ENCODE measurements at places on chromosomes 1 and 21. TPM values are rescaled to one million over a fixed set of nuclear protein-coding genes. Genes with fewer than 3 reads are reported as not detected.

GRCh38 chr1:163068716-163069115 lies 445 bp upstream of the RGS4 start:
- no peak for DNase-seq

DNA sequence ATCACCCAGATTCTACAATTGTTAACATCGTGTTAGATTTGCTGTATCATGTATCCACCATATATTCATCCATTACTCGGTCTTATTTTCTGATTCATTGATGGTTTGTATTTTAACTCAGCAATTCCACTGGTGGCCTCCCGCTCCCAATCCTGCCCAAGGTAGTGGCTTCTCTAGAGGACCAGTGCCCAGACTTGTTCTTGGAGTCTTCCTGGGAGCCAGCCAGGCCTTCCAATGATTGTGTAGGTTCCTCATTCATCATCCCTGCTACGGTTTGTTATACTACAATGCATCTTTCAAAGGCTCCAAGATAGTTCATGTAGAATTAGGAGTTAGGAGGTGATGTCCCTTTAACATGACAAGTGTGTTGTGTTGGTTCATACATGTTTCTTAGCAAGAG lies 451.1 kb downstream of the SETD4 start:
- no peak for DNase-seq

The KIAA1614 gene
- 0.80 TPM for total RNA-seq

The SAMD13 gene
- total RNA-seq, result 0.40 TPM

DNA sequence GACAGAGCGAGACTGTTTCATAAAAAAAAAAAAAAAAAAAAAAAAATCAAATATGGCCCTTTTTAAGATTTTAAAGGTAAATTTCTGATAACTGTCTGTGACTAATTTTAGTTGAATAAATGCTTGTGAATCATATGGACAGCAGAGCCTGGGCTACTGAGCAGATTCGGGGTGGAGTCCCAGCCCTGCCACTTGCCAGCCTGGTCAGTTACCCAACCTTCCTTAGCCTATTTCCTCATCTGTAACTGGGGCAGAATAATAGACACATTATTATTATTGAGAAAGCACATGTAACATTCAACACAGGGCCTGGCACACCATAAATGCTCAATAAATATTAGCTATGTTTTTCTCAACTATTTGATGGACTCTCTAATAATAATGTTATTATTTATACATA lies 11.2 kb upstream of the H3-3A start:
- no peak for DNase-seq

The AQP10 gene
- total RNA-seq, result not detected

DNA sequence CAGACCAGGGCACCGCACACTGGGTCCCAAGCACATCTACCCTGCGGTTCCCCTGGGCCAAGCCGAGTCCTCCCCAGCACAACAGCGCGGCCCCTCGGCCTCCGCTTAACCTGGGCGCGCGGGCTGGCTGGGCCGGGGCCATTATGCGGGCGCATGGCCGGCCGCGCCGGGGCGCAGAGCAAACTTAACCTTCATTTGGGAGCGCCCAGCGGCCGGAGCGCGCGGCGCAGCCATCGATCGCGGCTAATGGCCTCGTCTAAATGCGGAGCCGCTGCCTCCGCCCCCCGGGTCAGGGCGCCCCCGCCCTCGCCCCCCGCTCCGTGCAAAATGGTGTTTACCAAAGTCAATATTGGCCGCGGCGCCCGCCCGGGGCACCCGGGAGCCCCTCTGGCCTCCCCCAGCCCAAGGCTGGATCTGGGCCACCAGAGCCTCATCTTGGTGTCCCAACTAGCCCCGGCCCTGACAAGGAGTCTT lies 272.1 kb downstream of the TRABD2B start:
- no peak for DNase-seq

The OR2G6 gene
- not detected for total RNA-seq

- DNase-seq, result no peak
Observed at GRCh38 chr1:6627841-6628545, 3.3 kb downstream of the THAP3 start.
